ENCODE measurements at places on chromosomes 4 and X. TPM values are rescaled to one million over a fixed set of nuclear protein-coding genes. Genes with fewer than 3 reads are reported as not detected.
A peak's percentile ranks its signal among the peaks of the same experiment; 100 is the strongest.

BMX gene
- not detected for polyA plus RNA-seq

F11 gene
- 35.1 TPM for polyA plus RNA-seq

IL1RAPL2 gene
- not detected for polyA plus RNA-seq

PASD1 gene
- not detected for polyA plus RNA-seq

DNA sequence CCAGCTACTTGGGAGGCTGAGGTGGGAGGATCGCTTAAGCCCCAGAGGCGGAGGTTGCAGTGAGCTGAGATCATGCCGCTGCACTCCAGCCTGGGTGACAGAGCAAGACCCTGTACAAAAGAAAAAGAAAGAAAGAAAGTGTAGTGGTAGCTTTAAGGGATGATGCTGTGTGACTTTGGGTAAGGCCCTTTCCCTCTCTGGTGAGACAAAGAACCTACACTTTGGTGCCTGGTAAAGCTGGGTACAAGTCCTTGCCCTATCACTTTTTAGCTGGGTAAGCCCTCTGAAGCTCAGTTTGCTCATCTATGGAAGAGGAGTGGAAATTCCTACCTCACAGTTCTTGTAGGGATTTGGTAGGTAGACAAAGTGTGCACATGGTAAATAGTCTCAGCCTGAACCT lies 1.7 kb upstream of the IQSEC2 start:
- no peak for DNase-seq

DNA sequence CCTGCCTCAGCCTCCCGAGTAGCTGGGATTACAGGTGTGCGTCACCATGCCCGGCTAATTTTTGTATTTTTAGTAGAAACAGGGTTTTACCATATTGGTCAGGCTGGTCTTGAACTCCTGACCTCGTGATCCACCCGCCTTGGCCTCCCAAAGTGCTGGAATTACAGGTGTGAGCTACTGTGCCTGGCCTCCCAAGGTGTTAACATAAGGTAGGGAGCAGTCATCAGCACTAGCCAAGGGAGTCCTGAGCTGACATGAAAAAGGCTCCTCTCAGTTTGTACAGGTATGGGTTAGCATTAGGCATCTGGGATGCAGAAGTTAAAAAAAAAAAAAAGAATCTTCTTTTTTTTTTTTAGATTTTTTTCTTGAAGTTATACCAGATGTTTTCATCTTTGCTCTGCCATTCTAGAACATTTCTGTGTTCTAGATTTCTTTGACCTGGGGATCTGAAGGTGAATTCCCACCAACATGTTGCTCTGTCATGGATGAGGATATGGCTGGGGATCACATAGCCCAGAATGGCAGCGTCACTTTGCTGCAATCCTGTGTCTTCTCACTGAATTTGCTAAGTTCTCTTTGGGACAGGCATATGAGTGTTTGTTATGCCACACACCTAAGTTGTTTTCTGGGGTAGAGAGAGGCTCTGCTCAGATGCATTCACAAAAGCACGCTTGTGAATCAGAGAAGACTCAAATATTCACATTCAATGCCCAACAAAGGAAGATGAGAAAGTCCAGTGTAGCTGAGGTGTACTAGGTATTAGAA lies 24.4 kb upstream of the PLA2G12A start:
- no peak for DNase-seq

DNA sequence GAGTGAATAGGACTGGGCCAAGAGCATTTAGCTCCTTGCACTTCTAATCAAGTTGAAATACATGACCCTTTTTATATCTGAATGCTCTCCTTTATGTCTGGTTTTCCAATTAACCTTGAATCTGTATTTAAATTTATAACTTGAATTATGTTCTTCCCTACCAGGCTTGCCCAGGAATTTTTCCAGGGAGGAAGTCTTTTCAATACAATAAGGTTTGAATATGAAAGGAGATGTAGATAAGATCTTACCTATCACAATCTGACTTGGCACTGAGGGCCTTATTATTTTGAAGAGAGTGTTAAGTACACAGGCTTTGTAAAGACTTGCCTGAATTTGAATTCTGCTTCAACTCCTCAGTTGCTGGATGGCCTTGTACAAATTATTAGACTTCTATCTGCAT lies 555.7 kb downstream of the PCDH7 start:
- no peak for DNase-seq

DNA sequence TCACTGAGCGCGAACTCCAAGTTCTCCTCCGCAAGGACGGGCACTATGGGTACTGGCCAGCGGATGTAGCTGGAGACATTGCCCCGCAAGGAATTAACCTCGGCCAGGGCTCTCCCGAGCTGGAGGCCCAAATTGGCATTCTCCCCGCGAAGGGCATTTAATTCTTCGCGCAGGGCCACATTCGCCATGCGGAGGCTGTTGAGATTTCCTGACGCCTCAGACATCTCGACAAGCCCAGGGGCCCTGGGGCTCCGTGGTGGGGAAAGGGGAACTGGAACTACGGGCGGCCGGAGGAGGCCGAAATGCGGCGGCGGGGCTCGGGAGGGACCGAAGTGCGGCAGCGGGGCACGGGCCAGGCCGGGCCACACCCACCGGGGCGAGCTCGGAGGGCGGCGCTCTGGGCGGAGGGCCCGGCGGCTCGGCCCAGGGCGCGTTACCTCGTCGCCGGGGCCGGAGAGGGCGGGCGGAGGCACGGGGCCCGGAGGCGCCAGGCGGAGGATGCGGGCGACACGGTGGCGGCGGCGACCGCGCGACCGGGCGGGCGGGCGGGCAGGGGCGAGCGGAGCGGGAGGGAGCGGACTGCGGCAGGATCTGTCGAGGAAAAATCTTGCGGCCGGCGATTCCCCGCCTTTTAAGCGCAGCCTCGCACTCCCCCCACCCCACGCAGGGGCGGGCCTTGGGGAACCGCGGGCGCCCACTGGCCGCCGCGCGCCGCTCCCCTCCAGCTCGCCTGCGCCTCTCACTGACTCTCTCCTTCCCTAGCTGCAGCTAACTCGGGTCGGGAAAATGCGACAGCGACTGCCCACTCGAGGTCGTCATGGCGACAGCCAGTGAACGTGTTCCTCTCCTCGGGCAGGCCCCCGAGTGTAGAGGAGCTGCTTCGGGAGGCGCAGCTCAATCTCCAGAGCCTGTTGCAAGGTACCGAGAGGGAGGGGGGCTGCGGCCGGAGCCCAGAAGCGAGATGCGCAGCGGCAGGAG lies at the start of gene RTL5:
TSS of gene RTL5 (minus strand) at position 599 of the 978 bp plus-strand sequence.
- peak; percentile 1 for DNase-seq

DNA sequence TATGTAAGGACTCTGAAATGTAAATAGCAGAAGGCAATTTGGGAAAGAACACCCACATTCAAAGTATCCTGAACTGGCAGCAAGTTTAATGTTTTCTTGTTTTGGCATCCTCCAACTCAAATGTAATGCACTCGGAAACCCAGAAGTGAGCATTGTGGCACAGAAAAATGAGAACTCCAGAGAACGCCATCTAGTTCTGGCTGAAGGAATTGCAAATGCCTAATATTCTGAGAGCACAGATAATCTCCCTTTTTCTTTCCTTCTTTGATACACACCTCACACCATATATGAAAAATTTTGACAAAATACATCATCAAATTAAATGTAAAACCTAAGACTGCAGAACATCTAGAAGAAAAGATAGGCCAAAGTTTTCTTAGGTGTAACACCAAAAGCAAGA lies 52.1 kb downstream of the PWWP3B start:
- DNase-seq, result no peak

- no peak for DNase-seq
Measured at GRCh38 chr4:89039730-89040338, 17.2 kb downstream of the FAM13A start.

GRCh38 chr4:109169170-109169569 lies 133.3 kb downstream of the COL25A1 start:
- no peak for DNase-seq

GRCh38 chr4:26489101-26489985 lies 941 bp downstream of the CCKAR start:
- no peak for DNase-seq

GRCh38 chrX:107827030-107827831 lies 1.6 kb downstream of the MID2 start:
- no peak for DNase-seq

DNA sequence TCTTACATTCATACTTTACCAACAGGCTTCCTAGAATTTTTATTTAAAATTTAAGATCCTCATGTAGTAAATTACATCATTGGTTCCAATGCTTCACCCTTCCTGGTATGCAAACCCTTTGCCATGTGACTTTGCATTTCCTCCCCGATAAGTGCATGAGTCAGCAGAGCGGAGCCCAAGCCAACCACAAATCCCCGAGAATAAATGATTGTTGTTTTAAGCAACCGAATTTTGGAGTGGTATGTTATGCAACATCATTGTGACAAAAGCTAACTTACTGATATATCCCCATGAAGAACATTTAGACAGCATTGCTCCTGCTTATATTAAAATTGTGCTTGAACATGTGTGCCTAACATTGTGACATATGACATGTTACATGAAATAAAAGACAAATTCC lies 199.4 kb upstream of the DDX53 start:
- no peak for DNase-seq

DNA sequence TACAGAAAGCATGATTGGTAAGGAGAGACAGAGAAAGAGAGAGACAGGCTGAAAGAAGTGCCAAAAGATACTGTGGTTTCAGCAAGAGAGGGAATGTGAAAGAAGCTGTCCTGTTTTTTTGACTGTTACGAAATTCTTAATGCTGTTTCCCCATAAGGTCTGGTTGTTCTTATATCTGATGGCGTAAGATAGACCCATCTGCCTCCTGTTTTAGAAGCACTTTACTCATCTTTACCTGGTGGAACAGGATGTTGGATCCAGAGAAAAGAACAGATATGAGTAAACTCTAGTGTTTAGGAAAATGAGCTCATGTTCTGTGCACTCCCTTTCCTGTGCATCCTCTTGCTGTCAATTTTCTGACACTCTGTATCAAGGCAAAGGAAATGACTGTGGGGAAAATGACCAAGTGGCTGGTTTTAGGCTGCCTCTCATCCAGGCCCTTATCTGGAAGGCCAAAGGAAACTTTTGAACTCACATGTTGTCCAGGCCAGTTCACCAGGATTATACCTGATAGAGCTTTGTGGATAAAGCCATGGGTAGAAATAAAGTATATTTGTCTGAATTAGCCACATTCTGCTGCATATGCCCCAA lies 311.7 kb upstream of the HTR2C start:
- DNase-seq, result no peak

DNA sequence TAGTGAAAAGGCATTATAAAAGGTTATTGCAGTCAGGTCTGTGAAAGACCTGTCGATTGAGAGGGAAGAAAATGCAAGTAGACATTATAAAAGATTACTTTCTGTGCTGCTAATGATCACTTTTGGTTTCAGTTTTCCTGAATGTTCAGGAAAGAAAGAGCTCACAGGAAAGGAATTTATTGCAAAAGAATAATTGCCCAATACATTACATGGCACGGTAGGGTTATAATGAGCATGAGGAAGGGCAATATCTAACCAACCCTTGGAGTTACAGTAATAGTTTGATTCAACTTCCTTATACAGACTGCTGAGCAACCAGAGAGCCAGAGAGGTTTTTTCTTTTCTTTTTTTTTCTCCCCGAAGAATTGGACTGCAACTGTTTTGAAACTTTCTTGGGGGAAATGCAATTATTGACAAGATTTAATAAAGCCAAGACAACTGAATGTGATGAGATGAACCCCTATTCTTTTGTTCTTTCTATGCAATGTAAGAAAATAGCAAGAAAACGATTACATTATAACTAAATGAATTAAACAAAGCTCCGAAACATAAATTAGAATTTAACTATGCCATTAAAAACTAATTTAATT lies 247.0 kb downstream of the C4orf33 start:
- peak; percentile 11 for DNase-seq

DNA sequence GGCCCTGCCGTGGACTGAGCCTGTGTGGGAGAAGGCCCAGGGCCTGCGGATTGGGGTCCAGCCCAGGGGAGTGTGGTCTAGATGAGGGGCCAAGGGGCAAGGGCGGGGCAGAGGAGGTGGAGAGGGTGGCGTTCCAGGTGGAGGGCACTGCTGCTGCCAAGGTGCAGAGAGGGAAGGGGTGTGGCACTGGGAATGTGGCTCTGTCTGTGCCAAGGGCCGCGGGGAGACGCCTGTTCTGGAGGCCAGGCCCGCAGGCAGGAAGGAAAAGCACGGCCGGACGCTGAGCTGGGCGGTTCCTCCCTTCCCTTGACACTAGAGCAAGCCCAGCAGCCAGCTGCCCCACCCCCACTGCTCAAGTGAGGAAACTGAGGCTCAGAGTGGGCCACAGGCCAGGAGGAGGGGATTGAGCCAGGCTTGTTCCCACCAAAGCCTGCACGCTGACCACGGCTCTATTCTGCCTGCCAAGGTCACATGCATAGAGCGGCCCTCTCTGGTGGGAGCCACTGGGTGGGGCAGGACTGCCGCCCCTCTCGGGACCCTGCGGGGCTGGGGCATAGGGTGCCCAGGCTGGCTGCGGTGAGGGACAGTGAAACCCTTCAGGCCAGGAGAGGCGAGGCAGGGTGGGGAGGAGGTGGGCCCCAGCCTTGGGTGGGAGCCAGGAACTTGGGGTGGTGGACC lies 13.0 kb downstream of the SH3BP2 start:
- no peak for DNase-seq

- DNase-seq, result no peak
Measured at GRCh38 chr4:95367824-95368223, 180.9 kb downstream of the UNC5C start.

DNA sequence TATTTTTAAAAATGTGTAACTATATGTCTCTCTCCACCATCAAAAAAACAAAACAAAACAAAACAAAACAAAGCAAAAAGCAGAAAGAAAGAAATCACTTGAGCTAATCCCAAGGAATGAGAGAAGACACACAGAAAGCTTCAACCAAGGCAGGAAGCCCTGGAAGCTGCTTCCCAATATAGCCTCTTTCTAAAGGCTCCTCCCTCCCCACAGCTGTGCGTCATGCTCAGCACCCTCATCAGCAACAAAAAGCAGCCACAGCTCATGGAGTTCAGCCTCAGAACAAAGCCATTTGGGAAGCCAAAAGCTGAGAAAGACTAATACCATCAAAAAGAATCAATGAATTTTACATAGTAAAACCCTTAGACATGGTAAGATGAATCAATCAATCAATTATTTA lies 501.6 kb upstream of the SMIM31 start:
- no peak for DNase-seq

DNA sequence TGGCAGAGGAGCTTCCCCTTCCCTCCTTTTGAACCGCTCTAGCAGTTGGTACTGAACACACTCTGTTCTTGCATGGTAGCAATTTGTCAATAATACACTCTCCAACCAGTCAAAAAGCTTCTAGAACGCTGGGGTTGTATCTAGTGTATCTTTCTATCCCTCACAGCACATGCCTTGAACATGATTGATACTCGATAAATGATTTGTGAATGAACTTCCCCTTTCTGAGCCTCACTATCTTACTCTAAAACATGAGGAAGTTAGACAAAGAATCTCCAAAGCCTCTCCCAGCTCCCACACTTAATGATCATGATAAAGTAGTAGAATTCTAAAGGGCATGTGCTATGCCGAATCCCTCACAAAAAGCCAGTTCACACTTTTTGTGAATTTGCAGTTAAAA lies 64.4 kb downstream of the DLG3 start:
- DNase-seq, result no peak

- DNase-seq, result no peak
Measured at GRCh38 chr4:153989505-153989904, 200.6 kb upstream of the SFRP2 start.

- no peak for DNase-seq
Measured at GRCh38 chrX:2793752-2794151, 35.0 kb upstream of the GYG2 start.
